ENCODE measurements at places on chromosomes 4 and X.

DNA sequence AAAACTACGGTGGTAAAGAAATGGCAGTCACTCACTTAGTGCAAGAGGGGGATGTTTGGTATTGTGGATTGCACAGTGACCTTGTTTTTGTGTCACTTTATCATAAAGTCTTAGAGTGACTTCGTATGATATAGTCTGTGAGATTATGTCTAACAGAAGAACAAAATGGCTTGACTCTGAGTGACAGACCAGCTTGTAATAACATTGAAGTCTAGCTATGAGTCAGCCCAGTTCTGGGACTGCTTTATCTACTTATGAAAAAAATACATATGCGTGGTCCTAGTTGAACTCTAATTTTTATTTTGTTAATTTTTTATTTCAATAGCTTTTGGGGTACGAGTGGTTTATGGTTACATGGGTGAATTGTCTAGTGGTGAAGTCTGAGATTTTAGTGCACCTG lies 20.0 kb downstream of the DCLK2 start:
- DNase-seq = no peak

- DNase-seq = no peak
Observed at GRCh38 chrX:115650916-115651315, 89.9 kb downstream of the PLS3 start.

DNA sequence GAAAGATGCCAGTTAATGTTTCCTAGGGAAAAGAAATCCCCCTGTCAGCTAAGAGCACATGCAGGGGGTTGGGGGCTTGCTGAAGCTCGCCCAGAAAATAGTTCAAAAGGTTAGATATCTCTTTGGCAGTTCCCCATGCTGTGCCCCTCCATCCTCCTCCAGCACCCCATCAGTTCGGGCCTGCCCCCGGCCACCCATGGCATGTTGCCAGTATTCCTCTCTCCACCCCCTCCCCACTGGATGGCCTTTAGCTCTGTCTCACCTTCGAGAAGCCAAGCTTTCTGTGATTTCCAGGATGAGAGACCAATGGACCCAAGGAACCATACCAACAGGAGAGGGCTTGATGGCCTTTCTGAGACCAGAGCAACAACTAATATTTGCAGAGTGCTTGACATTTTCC lies 5.2 kb downstream of the RAB33A start:
- DNase-seq = no peak

DNA sequence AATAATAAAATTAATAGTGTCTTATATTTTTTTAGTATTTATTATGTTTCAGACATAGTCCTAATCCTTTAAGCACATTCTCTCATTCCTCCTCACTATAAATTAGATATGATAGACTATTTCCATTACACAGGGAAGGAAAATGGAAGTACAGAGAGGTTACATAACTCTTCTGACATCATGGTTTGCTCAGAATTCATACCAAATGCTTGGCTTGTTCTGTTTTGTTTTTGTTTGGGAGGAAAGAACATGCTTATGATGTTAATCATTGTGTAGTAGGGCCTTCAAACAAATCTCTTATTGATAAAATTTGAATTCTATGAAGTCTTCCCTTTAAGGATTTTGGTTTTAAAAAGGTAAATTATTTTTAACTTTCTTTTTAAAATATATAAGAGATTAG lies 59.5 kb downstream of the RXFP1 start:
- no peak for DNase-seq

GRCh38 chr4:143417679-143418403 lies 81.2 kb downstream of the GAB1 start:
- no peak for DNase-seq

DNA sequence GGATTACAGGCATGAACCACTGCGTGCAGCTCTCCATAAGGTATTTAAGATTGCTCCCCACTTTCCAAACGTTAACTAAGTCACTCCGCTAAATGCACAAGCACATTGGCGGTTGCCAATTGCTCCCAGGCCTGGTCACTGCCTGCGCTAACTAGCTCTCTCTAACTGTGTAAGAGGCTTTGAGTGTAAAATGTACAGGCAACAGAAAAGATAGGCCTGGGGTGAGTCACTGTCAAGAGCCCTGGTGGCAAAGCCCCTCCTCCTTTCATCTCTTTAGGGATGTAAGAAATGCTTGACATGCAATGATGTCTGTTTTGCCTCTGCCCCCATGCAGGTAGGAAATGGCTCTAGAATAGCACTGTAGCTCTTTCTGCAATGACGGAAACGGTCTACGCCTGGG lies 329.7 kb upstream of the GATB start:
- DNase-seq = no peak

GRCh38 chr4:63663870-63664269 lies 745.4 kb downstream of the TECRL start:
- DNase-seq = no peak

GRCh38 chrX:144388738-144389137 lies 504.9 kb downstream of the UBE2NL start:
- DNase-seq = no peak

- DNase-seq = no peak
Observed at GRCh38 chr4:186297013-186297645, 31.1 kb downstream of the F11 start.

DNA sequence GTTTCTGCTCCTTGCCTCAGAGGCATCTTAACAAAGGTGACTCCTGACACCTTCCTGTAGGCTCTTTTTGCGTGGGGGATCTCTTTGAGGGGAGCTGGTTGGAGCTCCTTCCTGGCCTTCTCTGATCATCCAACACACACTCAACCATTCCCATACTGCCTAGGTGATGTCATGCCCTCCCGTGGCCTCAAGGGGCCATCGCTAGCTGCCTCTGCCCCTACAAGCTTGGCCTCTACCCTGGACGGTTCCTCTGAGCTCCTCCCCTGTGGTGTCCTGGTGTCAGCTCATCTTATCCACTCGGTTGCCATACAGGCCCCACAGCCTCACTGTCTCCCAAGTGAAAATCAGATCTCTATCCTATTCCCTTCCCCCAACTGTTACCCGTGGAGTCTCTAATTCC lies 13.7 kb upstream of the ZNF185 start:
- no peak for DNase-seq

DNA sequence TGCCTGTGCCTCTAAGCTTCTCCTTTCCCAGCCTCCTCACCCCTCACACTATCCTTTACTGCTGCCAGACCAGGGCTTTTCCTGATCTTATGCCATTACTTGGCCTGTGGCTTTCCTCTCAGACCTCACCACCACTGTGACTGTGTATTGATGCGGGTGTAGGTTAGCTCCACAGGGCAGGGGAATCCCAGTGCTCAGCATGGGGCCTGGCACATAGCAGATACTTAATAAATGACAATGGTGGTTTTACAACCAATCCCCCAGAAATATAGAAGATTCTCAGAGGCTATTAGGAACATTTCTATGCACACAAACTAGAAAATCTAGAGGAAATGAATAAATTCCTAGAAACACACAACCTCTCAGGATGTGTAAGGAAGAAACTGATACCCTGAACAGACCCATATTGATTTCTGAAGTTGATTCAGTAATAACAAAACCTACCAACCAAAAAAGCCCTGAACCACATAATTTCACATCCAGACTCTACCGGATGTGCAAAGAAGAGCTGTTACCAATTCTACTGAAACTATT lies 129.6 kb upstream of the QRFPR start:
- no peak for DNase-seq

- DNase-seq = no peak
Observed at GRCh38 chr4:82201805-82202641, 171.8 kb downstream of the HNRNPD start.

GRCh38 chr4:145453163-145453520 lies 28.5 kb upstream of the SMAD1 start:
- no peak for DNase-seq

DNA sequence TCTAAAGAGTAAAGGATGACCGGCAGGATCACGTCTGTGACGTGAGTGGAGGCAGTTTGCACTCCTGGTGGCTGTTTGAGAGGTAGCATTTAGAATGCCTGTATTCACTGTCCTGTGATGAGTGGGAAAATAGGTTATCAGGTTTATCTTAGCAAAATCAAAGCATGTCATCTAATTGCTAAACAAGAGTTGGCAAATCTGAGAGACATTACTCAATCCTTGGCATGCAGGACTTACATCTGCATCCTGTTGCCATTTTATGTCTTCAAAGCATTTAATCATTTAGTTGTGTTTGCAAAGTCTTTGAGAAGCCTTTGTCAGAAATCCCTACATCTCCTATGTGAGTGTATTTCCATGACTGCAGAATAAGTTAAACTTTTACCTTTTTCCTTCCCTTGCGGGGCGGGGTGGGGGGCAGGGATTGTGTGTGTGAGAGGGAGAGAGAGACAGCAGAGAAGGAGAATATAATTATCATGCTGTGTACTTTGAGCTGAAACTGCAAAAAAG lies 41.4 kb upstream of the MSANTD1 start:
- no peak for DNase-seq

GRCh38 chr4:165343353-165344191 lies 16.1 kb downstream of the MSMO1 start:
- no peak for DNase-seq

GRCh38 chrX:137573324-137574101 lies 7.6 kb downstream of the ZIC3 start:
- no peak for DNase-seq

- DNase-seq = no peak
Observed at GRCh38 chrX:20248592-20249192, 18.0 kb downstream of the RPS6KA3 start.

GRCh38 chrX:131783555-131784308 lies 239.4 kb upstream of the STK26 start:
- no peak for DNase-seq

DNA sequence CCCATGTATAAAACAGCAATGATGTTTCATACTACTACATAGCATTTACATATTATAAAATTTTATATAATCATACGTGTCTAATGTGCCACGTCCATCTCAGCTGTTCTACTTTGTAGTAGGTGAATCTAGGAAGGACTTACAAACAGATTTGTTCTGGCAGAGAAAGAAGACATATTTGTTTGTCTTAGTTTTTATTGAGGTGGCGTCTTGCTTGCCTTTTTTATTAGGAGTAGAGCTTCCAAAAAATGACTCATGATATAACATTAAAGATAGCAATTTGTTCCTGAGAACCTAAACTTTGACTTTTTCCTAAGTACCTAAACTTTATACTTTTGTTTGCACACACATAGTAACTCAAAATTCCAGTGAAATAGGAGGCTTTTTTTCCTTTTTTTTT lies 64.6 kb downstream of the CLDN22 start:
- no peak for DNase-seq

- no peak for DNase-seq
Observed at GRCh38 chr4:40507977-40508376, 121.7 kb downstream of the RBM47 start.

GRCh38 chr4:183632689-183633088 lies 26.3 kb downstream of the RWDD4 start:
- DNase-seq = peak; percentile 78

- no peak for DNase-seq
Observed at GRCh38 chrX:20205927-20206708, 60.6 kb downstream of the RPS6KA3 start.

GRCh38 chr4:37446016-37446415 lies 201.5 kb downstream of the NWD2 start:
- DNase-seq = no peak

DNA sequence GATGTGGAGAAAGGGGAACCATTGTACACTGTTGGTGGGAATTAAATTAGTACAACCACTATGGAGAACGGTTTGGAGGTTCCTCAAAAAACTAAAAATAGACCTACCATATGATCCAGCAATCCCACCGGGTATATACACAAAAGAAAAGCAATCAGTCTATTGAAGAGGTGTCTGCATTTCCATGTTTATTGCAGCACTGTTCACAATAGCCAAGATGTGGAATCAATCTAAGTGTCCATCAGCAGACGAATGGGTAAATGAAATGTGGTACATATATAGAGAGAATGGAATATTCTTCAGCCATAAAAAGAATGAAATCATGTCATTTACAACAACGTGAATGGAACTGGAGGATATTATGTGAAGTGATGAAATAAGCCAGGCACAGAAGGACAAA lies 208.1 kb downstream of the TRIML1 start:
- no peak for DNase-seq

GRCh38 chr4:165844161-165844560 lies 28.9 kb upstream of the TLL1 start:
- DNase-seq = no peak

DNA sequence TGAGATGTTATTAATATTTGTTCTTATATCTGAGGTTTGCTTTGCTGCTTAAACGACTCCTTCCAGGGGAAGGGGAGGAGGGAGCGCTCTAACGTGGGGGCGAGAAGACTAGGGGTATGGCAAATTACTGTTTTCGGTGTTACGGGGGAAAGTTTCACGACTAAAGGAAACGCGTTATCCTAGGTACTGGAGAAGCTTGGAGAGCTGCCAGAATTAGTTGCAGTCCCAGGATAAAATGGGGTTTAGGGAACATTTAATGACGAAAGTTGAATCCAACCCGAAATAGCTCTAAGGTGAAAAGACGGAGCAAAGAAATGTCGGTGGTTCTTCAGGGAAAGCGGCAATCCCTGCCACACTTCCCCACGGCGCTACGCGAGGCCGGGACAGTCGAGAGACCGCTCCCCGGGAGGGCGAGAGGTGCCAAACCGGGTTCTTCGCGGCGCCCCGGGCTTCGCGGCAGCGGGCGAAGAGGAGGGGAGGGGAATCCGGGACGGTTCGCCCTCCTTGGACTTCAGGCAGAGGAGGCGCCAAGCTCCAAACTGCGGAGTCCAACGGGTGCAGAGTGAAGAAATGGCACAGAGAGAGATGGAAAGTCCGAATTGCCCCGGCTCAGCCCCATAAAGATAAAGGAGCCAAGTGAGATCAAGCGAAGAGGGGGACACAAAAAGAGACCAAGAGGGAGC lies 724 bp downstream of the THOC2 start:
- no peak for DNase-seq

- no peak for DNase-seq
Observed at GRCh38 chr4:68693325-68694075, 23.0 kb upstream of the UGT2B15 start.

GRCh38 chr4:187849556-187850225 lies 145.9 kb upstream of the ZFP42 start:
- DNase-seq = no peak

DNA sequence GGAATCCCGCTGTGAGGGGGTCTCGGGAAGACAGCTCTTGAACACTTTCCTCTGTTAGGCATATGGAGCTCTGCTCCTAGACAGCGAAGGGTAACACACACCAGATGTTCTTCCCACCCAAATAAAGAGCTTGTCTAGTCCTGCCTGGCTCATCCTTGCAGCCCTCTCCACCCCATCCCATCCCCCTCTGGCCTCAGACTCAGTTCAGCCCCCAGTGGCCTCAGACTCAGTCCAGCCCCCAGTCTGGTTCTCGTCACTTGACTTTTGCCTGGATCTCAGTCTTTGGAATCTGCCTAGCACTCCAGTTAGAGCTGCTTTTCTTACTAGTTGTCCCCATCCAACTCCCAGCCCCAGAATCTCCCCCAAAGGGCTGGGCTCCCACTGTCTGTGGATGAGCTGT lies 14.9 kb downstream of the RAB33A start:
- no peak for DNase-seq

- no peak for DNase-seq
Observed at GRCh38 chrX:152819732-152820131, 10.8 kb downstream of the CETN2 start.
